ENCODE measurements at places on chromosomes 13 and 19.
A peak's percentile ranks its signal among the peaks of the same experiment; 100 is the strongest.

GRCh38 chr19:42066075-42066754 lies 3.8 kb downstream of the GRIK5 start:
- DNase-seq: no peak

- no peak for DNase-seq
These were observed 4.1 kb downstream of the ACP4 start for GRCh38 chr19:50794074-50794875.

DNA sequence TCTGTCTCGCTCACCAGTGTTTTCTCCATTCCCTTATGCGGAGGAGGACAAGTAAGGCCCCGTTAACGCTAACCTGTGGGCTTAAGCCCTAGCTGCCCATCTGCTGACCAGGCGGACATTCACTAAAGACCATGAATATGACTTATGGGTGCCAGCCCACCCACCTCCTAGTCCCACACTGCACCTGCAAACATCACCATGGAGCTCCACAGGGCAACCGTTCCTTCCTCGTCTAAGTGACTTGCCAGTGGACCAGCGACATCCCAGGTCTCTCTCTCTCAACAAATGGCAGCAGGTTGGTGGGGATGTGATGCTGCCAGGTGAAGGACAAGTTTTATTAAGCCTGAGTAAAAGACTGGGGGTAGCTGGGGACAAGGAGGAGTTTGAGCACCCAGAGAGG lies 55.2 kb downstream of the CCDC70 start:
- no peak for DNase-seq

GRCh38 chr13:50188696-50189095 lies 173.5 kb downstream of the KCNRG start:
- no peak for DNase-seq

DNA sequence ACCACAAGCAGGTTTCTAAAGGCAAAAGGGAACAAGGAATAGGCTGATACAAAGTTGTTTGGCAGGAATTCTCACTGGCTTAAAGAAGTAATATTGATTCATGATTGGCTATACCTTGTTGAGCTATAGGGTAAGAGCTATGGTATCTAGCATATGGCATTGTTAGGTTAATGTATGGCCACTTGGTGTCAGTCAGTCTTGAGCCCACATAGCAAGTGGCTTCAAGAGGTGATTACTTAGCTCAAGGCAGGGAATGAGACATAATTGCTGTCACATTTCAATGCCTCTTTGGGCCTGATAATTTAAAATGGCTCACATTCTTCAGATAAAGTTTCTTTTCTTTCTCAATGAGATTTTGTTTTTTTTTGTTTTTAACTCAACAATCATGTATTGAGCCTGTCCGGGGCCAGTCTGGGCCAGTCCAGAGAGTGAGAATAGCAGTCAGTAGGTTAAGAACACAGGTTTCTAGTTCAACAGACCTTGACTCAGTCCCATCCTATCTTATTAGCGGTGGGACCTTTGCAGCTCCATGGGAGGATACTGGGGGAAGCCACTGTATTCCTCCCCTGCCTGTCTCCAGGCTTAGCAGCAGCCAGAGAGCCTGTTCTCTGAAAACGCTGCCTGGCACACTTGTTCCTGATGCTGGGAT lies 45.8 kb upstream of the RCBTB2 start:
- no peak for DNase-seq

DNA sequence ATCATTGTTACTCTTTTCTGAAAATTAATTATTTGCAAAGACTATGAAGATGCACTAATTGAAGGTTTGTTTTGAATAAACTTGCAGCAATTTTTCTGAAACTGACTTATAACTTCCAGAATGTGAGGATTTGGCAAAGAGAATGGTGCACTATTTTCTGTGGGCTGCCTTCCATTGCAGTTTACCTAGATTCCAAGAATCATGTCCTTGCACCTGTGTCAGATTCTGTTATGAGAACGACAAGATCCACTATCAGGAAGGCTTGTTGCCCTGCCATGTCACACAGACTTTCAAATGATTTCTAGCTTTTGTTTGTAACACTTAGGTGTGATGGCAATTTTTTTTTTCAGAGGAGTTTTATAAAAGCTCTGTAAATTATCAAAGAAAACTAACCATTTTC lies 5.6 kb upstream of the SLAIN1 start:
- DNase-seq: no peak

DNA sequence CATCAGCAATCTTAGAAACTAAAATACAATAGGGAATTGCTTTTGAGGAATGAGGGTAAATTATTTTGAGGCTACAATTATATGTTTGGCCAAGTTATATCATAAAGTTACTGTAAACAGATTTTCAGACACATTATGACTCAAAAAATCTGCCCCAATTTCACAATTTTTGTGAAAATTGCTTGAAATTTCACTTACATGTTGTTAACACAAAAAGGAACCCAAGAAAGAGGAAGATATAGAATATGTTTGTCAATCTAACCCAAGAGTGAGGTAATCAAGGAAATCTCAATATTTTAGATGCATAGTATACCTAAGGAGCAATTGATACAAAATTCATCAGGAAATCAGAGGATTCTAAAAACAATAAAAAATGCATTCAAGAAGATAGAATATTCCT lies 73.9 kb upstream of the FNDC3A start:
- DNase-seq: no peak

GRCh38 chr13:112521073-112521685 lies 66.8 kb downstream of the TUBGCP3 start:
- DNase-seq: no peak

- DNase-seq: peak; percentile 60
These were observed 14.9 kb upstream of the PTBP1 start for GRCh38 chr19:782185-782877.

DNA sequence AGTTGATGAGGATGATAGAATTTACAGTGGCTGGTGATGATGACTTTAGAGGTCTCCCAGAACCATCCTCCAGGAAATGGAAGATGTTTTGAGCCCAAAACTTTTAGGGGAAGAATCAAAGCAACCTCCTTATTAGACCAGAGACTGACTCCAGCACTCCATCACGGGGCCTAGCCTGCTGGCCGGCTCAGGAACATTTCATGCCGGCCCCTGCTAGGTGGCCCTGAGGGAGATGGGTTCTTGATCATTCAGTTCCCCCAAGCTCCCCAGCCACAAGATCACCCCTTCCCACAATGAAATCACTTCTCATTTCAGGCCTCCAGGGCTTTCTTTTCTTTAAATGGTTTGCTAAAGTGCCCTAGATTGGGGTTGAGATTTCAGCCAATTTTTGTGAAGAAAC lies 79.7 kb upstream of the SIAH3 start:
- no peak for DNase-seq

GRCh38 chr19:17794731-17795494 lies at the start of gene B3GNT3:
Gene B3GNT3 (plus strand): TSS chr19:17795138. CDS start chr19:17807808, 12,670 bp downstream.
- DNase-seq: no peak

DNA sequence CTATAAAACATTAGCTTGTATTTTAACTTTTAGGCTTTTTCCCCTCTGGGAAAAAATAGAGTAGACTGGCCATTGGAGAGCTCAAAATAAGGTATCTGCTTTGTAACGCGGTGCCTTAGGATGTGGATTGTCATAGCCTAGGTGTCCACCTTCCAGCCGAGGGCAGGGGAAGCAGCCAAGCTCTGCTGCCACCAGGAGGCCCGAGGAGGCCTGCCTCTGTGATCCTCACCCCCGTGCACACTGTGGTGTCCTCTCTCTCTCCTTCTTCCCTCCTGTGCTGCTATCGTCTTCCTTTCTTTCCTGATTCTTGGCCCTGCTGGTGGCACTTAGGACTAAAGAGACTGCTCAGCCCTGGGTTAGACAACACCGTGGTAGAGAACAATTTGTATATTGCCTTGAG lies 11.3 kb downstream of the HNRNPM start:
- no peak for DNase-seq

- DNase-seq: no peak
These were observed 7.7 kb upstream of the NFIC start for GRCh38 chr19:3358689-3359014.

DNA sequence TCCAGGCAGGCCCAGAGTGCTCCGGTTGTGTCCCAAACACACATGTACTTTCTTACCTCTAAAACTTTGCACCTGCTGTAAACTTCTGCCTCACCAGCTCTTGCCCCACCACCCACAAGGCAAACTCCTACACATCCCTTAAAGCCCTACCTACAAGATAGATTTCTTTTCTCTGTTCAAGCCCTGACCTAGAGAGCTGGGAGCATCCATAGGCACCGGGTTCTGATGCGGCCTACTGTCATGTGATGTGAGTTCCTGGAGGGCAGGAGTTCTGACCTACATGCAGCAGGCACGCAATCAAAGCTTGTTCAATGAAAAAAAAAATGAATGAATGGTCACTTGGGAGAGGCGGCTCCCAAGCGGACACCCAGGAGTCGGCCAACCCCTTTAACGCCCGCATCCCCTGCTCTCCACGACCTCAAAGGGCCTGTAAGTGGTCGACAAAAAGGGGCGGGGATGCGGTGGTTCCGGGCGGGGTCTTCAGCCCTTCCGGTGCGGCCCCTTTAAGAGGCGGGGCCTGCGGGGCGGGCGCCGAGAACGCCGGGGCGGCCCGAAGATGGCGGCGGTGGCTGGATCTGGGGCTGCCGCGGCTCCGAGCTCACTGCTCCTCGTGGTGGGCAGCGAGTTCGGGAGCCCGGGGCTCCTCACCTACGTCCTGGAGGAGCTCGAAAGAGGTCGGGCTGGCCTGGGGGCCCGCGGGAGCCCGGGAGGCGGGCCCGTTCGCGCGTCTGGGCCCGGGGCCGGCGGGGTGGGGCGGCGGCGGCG lies at the start of gene MAP1S:
Gene MAP1S, plus strand, starts transcription at position 534 of the 765 bp plus-strand sequence. Its CDS starts 23 bp downstream, at position 557.
- DNase-seq: peak; percentile 50

DNA sequence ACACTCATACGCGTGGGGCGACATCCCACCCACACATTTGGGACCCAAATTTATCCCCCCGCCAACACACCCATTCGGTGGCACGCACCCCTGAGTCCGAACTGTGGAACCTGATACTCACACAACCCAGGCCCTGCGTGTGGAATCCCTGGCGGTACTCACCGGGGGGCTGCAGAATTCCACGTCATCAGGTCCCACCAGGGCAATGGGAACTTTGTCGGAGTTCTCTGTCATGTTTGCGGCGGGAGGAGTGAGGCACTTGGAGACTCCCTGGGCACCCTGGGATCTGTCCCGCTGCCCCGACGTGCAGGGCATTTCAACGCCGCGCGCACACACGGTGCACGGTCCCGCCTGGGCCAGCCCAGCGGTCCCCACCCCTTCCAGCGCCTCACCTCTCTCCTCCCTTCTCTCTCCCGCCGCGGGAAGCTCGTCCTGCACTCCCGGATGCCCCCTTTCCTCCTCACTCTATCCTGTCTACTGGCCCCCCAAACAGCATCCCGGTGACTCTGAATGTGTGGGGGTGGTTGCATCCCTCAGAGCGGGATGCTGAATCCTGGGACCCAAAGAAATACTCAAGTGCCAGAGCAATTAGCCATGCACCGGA lies at the start of gene CNMD:
Gene CNMD, minus strand, starts transcription at position 353 of the 604 bp plus-strand sequence. Its CDS starts 119 bp downstream, at position 234.
- DNase-seq: no peak

GRCh38 chr19:6952956-6953355 lies 65.6 kb downstream of the ADGRE1 start:
- DNase-seq: no peak
